IPS DF 19.7 (cell line): ENCODE measurements at places on chromosomes 1 and 21.

- DNase-seq: no peak
Observed at GRCh38 chr1:111734856-111735255, 4.3 kb downstream of the INKA2 start.

DNA sequence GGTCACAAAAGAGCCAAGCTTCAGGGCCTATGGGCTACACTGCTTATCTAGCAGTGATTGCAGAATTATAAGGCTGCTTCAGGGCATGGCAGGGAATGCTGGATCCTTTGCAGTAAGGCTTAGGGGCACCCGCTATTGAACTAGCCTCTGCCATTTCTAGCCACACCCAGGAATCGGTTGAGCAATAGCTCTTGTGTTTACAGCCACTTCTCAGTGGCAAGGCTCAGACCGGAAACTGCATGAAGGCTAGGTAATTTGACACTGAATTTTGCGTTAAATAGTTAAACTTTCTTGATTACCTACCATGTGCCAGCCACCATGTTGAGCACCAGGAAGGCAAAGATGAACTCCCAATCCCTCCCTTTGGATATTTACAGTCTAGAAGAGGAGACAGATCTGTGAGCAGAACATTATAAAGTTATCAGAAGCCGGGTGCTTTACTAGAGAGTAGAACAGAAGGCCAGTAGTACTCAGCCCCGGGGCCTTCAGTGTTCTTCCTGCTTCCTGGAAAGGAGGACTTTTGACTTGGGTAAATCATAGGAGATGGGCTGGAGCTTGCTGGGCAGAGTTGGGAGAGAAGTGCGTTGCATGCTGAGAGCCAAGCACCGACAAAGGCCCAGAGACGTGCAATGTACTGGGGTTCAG lies 98.6 kb upstream of the LPGAT1 start:
- no peak for DNase-seq

DNA sequence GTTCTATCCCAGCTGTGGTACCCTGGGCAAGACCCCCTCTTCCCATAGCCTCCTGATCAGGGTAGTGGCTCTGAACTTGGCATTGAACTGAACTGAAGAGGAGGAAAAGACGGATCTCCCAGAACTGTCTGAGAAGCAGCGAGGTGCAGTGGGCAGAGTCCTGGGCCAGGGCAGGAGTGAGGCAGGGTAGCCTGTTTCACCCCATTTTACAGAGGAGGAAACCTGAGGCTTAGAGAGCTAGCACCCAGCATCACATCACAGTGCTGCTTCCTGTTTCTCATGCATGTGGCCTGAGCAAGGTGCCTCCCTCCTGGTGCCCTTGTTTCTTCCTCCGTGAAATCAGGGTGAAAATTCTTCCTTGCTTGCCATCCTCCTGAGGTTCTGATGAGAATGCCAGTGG lies 17.1 kb downstream of the ZNF362 start:
- no peak for DNase-seq

DNA sequence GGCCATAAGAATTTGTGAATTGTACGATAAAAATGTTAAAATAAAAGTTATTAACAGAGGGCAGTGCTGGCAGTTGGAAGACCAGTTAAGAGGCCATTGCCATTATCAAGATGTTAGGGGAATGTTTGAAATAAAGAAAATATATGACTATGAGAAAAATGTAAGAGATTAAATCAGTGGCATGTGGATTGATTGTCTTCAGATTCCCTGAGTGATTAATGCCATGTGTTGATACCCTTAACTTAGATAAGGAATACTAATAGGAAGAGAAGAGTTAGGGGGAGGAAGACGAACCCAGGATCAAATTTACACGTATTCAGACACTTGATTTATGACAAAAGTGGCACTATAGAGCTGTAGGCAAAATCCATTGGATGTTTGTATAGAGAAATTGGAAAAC lies 155.8 kb downstream of the PIK3R3 start:
- DNase-seq: no peak

GRCh38 chr21:34909492-34910292 lies 139.4 kb downstream of the RUNX1 start:
- no peak for DNase-seq

DNA sequence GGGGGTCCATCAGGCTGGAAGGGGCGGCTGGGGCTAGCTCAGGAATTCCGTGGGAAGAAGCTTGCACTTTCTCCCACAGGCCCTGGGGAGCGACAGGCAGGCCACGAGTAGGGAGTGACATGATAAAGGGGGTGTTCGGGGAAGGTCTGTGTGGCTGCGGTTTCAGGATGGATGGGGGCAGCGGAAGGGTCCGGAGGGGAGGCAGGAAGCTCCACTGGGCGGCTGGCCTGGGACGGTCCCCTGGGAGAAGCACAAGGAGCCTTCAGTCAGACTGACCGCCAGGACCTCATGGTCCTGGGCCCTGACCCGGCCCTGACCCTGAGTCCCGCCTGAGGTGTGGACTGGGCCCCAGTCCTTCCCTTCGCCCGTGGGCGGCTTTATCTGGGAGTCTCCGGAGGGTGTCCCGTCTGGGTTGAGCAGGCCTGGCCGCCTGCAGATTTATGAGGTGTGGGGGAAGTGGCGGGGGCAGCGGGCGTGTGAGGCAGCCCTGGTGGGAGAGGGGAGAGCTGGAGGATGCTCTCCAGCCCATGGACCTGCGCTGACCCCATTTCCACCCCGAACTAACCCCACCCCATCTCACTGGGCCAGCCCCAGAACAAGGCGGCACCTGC lies 45.6 kb downstream of the EPHB2 start:
- no peak for DNase-seq

GRCh38 chr1:44037154-44037553 lies 5.9 kb upstream of the SLC6A9 start:
- DNase-seq: no peak

- DNase-seq: no peak
Observed at GRCh38 chr1:229970714-229971113, 96.3 kb upstream of the GALNT2 start.

- DNase-seq: no peak
Observed at GRCh38 chr1:218339267-218339831, 5.8 kb upstream of the TGFB2 start.

DNA sequence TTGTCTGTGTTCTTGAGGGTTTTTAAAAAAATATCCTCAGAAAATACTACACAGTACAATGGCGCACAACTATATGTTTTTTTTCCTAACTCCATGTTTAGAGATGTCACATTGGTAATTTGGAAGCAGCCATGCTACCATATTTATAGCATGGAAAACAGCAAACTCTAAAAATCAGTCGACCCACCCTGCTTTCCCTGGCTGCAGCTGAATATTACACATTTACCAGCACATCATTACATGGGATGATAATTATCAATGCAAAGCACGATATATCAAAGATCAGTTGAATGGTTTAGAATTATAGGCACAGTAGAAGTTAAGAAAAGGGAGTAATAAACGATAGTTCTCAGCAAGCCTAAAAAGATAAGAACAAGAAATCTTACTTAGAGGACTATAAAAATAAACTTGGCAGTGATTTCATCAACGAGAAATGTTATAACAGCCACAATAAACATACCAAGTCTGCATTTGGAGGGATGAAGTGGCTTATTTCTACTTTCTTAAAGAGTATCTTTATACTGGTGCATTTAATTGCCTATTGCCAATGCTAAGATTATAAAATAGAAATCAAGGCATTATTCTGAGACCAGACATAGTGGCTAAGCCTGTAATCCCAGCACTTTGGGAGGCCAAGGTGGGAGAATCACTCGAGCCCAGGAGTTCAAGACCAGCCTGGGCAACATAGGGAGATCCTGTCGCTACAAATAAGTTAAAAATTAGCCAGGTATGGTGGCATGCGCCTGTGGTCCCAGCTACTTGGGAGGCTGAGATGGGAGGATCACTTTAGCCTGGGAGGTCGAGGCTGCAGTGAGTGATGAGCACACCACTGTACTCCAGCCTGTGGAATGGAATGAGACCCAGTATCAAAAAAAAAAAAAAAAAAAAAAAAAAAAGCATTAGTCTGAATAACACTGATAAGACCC lies 43.4 kb downstream of the WDR64 start:
- DNase-seq: no peak

GRCh38 chr1:52877554-52877953 lies 35.0 kb downstream of the ZYG11A start:
- DNase-seq: no peak

GRCh38 chr1:179177182-179177581 lies 52.3 kb downstream of the ABL2 start:
- DNase-seq: no peak

DNA sequence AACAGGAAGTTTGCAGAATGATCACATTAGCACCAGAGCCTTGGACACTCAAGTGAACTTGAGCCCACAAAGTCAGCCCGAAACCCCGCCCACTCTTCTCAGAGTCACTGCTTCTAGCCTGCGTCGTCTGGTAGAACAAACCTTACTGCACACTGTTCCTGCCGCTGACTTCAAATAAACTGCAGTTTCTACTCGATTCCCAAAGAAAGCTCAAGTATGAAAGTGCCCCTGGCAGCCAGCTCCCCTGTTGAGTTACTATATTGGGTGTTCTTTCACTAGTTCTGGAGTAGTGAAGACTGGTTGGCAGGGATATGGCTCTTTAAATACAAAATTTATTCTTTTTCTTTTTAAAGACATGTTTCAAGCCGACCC lies 164.7 kb downstream of the GALNT2 start:
- no peak for DNase-seq

GRCh38 chr1:151314137-151314875 lies 12.9 kb downstream of the PI4KB start:
- DNase-seq: no peak

GRCh38 chr1:227885135-227885647 lies 62.5 kb downstream of the WNT9A start:
- DNase-seq: no peak

DNA sequence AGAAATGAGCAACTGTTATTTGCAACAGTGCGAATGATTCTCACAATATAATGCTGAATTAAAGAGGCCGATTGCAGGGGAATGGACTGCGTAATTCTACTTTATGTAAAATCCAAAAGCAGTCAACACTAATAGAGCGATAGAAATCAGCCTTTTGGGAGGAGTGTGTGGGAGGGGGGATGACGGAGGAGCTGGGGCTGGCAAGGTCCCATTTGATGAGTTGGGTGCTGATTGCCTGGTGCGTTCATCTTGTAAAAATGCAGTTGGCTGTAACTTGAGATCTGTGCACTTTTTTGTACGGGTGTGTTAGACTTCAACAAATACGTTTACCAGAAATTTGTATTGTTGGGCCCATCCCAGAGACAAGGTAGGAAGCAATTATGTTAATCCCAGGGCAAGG lies 20.7 kb downstream of the TNFRSF8 start:
- no peak for DNase-seq

DNA sequence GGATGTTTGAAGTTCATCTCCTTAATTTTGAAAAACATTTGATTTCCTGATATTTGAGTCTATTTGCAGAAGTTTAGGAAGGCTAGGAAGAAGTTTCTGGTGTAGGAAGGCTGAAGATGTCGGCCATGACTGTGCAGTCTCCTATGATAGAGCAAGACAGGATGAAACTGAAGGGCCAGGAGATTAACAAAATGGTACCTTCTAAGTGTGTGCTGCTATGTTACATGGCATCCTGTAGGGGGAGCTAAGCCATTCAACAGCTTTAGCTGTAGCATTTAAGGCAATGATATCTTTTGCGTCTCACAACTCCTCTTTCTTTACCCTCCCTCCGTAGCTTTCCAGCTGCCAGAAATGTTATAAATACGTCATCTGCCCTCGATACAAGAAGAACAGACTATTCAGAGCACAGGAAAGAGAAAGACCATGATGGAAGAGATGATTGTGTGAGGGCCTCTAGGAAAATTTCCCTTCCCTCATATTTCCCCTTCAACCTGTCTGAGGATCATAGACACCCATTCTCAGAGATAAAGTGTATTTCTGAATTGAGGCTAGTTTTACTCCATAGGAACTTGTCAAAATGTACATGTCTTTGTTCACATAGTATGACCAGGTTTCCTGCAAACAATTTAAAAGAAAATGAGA lies 61.1 kb downstream of the XCL1 start:
- DNase-seq: peak; percentile 57

GRCh38 chr1:41305576-41306363 lies 55.5 kb upstream of the FOXO6 start:
- DNase-seq: no peak

DNA sequence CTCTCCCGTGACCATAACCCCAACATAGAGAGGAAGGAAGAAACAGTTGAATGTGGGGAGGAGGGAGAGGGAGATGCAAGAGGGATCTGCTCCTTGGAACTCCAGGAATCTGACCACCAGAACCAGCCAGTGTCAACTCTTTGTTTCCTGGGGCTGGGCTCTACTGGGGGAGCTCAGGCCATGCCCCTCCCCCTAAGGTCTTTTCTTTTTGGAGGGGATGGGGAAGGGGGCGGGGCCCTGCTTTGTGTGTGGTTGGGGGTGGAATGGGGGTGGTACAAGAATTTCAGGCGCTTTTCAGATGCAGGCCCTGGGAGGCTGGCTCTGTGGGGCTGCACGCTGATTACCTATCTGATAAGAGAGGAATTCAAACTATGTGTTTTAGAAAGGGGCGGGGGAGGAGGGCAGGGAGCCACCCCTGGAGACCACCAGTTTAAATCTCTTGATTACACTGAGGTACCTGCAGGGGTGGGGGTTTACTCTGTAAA lies 8.3 kb downstream of the LIN28A start:
- peak; percentile 96 for DNase-seq

DNA sequence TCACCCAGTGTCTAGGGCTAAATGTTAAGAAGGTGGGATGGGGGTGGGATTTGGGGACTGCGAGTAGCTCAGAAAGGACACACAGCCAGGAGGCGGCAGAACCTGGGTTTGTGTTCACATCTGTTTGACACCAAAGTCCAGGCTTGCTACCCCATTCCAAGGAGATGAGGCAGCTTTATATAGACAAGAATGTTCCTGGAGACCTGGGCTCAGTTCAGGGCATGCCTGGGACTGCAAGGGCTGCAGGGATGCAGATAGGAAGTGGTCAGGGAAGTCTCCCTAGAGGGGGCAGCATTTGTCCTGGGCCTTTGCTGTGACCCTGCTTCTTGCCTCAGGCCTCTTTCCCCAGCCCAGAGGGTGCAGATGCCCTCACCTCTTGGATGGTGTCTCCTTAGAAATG lies 16.3 kb downstream of the PADI3 start:
- no peak for DNase-seq

DNA sequence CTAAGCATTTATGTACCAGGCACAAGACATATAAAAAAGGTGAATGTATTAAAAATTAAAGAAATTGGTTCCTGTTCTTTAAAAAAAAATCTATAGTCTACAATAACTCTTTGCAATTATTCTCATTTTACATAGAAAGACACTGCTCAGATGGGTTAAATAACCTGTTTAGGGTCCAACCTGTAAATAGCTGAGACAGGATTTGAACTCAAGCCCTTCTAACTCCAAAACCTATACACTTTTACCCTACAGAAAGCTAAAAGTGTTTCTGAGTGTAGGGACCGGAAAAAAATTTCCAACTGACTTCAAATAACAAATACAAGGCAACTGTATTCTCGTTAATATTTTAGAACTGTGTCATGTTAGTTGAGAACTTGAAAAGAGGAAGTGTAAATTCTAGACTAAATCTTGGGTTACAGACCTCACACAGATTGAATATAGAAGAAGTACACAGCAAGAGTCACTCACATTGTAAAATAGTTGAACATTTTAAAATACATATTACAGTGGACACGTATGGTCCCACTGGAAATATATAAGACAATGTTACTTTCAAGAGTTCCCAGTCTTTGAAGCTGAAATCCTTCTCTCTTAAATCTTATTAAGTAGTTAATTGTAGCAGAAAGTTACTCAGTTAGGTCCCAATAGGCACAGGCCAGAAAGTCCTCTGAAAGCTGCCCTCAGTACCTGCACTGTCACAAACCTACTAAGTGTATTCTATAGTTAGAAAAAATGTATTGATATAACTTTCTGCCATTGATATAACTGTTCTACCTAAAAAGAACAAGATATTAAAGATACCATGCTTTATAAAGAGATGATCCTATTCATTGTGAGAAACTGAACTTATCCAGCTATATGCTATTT lies 7.3 kb downstream of the EDEM3 start:
- DNase-seq: no peak

- DNase-seq: no peak
Observed at GRCh38 chr1:167599957-167600581, 30.0 kb upstream of the RCSD1 start.
